ENCODE measurements at places on chromosomes 3 and 15. TPM values are rescaled to one million over a fixed set of nuclear protein-coding genes. Genes with fewer than 3 reads are reported as not detected.

Gene CSPG4
- 1.1 TPM for total RNA-seq

Gene ARPP19
- 219 TPM for total RNA-seq

Gene ANKRD34C
- total RNA-seq = not detected

Gene GNB4
- 19.1 TPM for total RNA-seq

Gene SMCO1
- total RNA-seq = not detected

Gene ANKRD63
- total RNA-seq = not detected

Gene SLC28A1
- 0.25 TPM for total RNA-seq

Gene C2CD4A
- 0.20 TPM for total RNA-seq

Gene FAM98B
- 19.9 TPM for total RNA-seq

Gene SPINK8
- total RNA-seq = not detected

Gene CCDC191
- 3.8 TPM for total RNA-seq

DNA sequence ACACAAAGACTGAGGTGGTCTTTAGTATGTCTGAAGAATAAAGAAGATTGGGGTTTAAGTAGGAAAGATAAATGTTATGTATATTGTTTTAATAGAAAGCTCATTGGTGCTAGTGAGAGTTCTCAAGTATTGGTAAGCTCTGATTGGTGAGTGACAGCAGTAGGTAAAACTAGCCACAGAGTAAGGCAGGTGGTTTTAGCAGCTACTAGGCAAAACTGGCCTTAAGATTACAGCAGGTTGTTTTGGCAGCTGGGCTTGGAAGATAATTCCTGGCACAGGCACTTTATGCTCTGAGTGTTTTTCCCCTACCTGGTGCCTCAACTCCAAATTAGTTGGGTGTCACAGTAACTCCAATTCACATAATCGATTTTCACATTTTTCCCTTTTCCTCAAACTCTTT, 66.3 kb downstream of the STAG1 start:
- peaks cover 2% of the 10 kb centered on the region for H3K4me1 ChIP-seq
- no peaks in the 10 kb centered on the region for H3K27me3 ChIP-seq
- H3K27ac ChIP-seq = no peak overlapping the region
- no peaks in the 10 kb centered on the region for H3K36me3 ChIP-seq

- peaks cover 7% of the 10 kb centered on the region for H3K27me3 ChIP-seq
- peak; percentile 40 for DNase-seq
- peaks cover 5% of the 10 kb centered on the region for H3K36me3 ChIP-seq
- peak overlapping the region; percentile 94 for H3K27ac ChIP-seq
- peak overlapping the region; percentile 94 for H3K4me3 ChIP-seq
These were observed 748 bp downstream of the MRPS25 start for GRCh38 chr3:15064299-15064834.

DNA sequence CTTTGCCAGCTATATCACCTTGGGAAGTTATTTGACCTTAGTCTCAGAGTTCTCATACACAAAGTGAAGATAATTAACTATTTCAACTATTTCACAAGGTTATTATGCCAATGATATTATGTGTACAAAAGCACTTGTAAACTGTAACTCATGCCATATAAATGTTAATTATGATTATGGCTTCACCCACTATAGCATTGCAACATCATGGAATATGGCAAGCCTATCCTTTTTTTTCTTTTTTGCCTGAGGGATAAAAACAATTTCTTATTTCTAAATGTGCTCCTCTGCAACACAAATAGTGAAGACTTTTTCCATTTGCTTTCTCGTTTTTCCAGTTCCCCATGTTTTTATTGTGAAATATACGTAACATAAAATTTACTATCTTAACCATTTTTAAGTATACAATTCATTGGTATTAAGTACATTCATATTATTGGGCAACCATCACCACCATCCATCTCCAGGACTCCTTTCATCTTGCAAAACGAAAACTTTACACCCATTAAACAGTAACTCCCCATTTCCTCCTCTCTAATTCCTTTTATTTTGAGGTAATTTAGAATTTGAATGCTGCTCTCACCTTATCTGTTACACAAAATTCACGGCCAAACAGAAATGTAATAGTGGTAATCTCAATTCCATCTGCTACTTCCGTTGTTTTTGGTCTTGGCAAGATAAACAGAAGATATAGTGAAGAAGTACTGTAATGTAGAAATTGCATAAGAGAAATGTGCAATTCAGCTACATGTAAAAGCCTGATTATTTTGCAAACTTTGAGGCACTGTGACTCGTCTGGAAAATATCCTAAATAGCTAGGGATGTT, 46.3 kb downstream of the NANOGP8 start:
- no peak overlapping the region for H3K27ac ChIP-seq
- H3K4me1 ChIP-seq = peaks cover 2% of the 10 kb centered on the region
- H3K4me3 ChIP-seq = no peak overlapping the region
- no peaks in the 10 kb centered on the region for H3K27me3 ChIP-seq
- DNase-seq = no peak
- no peaks in the 10 kb centered on the region for H3K36me3 ChIP-seq

- no peak overlapping the region for H3K27ac ChIP-seq
These were observed 356.4 kb downstream of the MFSD1 start for GRCh38 chr3:159158213-159158612.

GRCh38 chr3:123423031-123423430, 25.9 kb downstream of the ADCY5 start:
- H3K36me3 ChIP-seq = no peaks in the 10 kb centered on the region
- peaks cover 2% of the 10 kb centered on the region for H3K4me1 ChIP-seq
- DNase-seq = no peak
- H3K27ac ChIP-seq = no peak overlapping the region
- no peak overlapping the region for H3K4me3 ChIP-seq
- H3K27me3 ChIP-seq = peaks cover 10% of the 10 kb centered on the region

GRCh38 chr15:29348336-29348914, 78.8 kb upstream of the NSMCE3 start:
- DNase-seq = no peak
- H3K4me3 ChIP-seq = no peak overlapping the region
- no peak overlapping the region for H3K27ac ChIP-seq

- H3K27ac ChIP-seq = no peak overlapping the region
- peaks cover 2% of the 10 kb centered on the region for H3K27me3 ChIP-seq
- no peak overlapping the region for H3K4me3 ChIP-seq
- H3K4me1 ChIP-seq = peaks cover 3% of the 10 kb centered on the region
- no peak for DNase-seq
These were observed 208.0 kb upstream of the MME start for GRCh38 chr3:154872074-154872473.

- no peaks in the 10 kb centered on the region for H3K27me3 ChIP-seq
- no peaks in the 10 kb centered on the region for H3K36me3 ChIP-seq
- H3K27ac ChIP-seq = no peak overlapping the region
- no peak overlapping the region for H3K4me3 ChIP-seq
- H3K4me1 ChIP-seq = no peaks in the 10 kb centered on the region
These were observed 41.0 kb upstream of the P2RY1 start for GRCh38 chr3:152793969-152794368.

GRCh38 chr15:92048739-92049138, 195.2 kb downstream of the SLCO3A1 start:
- no peaks in the 10 kb centered on the region for H3K27me3 ChIP-seq
- H3K27ac ChIP-seq = no peak overlapping the region
- H3K4me1 ChIP-seq = peaks cover 19% of the 10 kb centered on the region
- H3K36me3 ChIP-seq = peaks cover under 1% of the 10 kb centered on the region
- DNase-seq = no peak

- no peaks in the 10 kb centered on the region for H3K4me1 ChIP-seq
- H3K27me3 ChIP-seq = no peaks in the 10 kb centered on the region
- no peak overlapping the region for H3K27ac ChIP-seq
- no peak overlapping the region for H3K4me3 ChIP-seq
- H3K36me3 ChIP-seq = no peaks in the 10 kb centered on the region
These were observed 9.7 kb downstream of the TNFSF10 start for GRCh38 chr3:172513488-172513887.

- H3K27ac ChIP-seq = no peak overlapping the region
- no peaks in the 10 kb centered on the region for H3K4me1 ChIP-seq
These were observed 5.6 kb upstream of the PYDC2 start for GRCh38 chr3:191455257-191455952.

- no peaks in the 10 kb centered on the region for H3K36me3 ChIP-seq
- H3K4me1 ChIP-seq = peaks cover 15% of the 10 kb centered on the region
- no peak overlapping the region for H3K27ac ChIP-seq
- DNase-seq = no peak
- H3K27me3 ChIP-seq = no peaks in the 10 kb centered on the region
- no peak overlapping the region for H3K4me3 ChIP-seq
These were observed 54.5 kb downstream of the PSMD6 start for GRCh38 chr3:63968612-63969350.

GRCh38 chr15:57892181-57892580, 173.3 kb downstream of the ALDH1A2 start:
- H3K4me1 ChIP-seq = no peaks in the 10 kb centered on the region
- peaks cover 2% of the 10 kb centered on the region for H3K27me3 ChIP-seq
- no peak overlapping the region for H3K4me3 ChIP-seq
- H3K27ac ChIP-seq = no peak overlapping the region

GRCh38 chr15:56199038-56199437, 44.6 kb downstream of the RFX7 start:
- H3K4me1 ChIP-seq = peaks cover 2% of the 10 kb centered on the region
- no peak overlapping the region for H3K4me3 ChIP-seq

DNA sequence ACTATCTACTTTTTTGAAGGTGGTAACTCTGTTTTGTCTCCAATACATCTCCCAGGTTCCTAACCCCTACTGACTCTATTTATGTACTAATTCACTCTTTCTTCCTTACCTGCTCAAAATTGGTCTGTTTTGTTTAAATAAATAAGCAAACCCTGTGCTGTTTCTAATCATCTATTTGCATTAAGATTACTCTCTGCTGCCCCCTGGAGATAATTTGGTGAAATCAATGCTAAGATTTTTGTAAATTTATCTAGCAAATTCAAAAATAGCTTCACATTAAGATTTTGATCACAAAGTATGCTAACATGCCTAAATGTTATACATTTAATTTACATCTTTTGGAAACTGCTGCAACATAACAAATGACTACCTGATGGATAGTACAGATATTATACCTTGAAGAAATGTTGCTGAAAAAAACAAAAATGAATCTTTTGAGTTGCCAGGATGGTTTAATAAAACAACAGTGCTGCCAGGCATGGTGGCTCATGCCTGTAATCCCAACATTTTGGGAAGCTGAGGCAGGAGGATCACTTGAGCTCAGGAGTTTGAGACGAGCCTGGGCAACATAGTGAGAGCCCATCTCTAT, 4.4 kb upstream of the CD200R1 start:
- no peak overlapping the region for H3K27ac ChIP-seq
- DNase-seq = no peak
- H3K4me1 ChIP-seq = no peaks in the 10 kb centered on the region
- H3K4me3 ChIP-seq = no peak overlapping the region
- H3K27me3 ChIP-seq = no peaks in the 10 kb centered on the region

GRCh38 chr15:42461261-42461660, 29.7 kb downstream of the ZNF106 start:
- H3K27ac ChIP-seq = no peak overlapping the region
- no peaks in the 10 kb centered on the region for H3K36me3 ChIP-seq
- peaks cover 2% of the 10 kb centered on the region for H3K27me3 ChIP-seq
- H3K4me1 ChIP-seq = peaks cover 14% of the 10 kb centered on the region

DNA sequence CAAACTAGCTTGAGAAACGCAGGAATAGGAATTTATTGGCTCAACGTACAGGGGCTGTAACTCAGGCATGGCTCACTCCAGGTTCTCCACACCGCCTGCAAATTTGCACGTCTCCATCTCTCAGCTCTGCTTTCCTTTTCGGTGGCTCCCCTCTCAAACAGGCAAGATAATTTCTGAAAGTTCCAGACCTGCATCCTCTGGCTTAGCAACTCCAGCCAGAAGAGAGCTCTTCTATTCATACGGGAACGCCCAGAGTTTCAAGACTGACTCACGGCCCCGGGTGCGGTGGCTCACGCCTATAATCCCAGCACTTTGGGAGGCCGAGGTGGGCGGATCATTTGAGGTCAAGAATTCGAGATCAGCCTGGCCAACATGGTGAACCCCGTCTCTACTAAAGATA, 139.7 kb upstream of the BNIP2 start:
- peaks cover under 1% of the 10 kb centered on the region for H3K36me3 ChIP-seq
- H3K4me3 ChIP-seq = no peak overlapping the region
- no peaks in the 10 kb centered on the region for H3K27me3 ChIP-seq

DNA sequence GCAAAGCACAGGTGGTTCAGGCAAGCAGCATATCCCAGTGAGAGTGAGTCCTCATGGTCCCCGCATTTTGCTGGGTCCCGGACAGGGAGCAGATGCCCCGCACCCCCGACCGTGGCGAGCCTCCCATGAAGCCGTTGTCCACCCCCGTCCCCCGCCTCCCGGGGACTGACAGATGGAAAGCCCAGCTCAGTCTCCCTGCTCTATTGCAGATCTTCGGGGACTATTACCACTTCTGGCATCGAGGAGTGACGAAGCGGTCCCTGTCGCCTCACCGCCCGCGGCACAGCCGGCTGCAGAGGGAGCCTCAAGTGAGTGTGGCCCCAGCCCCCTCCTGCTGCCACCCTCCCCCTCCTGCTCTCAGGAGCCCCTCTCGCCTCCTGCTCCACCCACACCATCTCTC, 7.7 kb downstream of the FURIN start:
- no peak overlapping the region for H3K4me3 ChIP-seq
- no peak overlapping the region for H3K27ac ChIP-seq
- peaks cover 9% of the 10 kb centered on the region for H3K4me1 ChIP-seq
- H3K36me3 ChIP-seq = no peaks in the 10 kb centered on the region
- no peak for DNase-seq
- H3K27me3 ChIP-seq = peaks cover 5% of the 10 kb centered on the region
